ENCODE measurements at places on chromosomes 7 and 10.

DNA sequence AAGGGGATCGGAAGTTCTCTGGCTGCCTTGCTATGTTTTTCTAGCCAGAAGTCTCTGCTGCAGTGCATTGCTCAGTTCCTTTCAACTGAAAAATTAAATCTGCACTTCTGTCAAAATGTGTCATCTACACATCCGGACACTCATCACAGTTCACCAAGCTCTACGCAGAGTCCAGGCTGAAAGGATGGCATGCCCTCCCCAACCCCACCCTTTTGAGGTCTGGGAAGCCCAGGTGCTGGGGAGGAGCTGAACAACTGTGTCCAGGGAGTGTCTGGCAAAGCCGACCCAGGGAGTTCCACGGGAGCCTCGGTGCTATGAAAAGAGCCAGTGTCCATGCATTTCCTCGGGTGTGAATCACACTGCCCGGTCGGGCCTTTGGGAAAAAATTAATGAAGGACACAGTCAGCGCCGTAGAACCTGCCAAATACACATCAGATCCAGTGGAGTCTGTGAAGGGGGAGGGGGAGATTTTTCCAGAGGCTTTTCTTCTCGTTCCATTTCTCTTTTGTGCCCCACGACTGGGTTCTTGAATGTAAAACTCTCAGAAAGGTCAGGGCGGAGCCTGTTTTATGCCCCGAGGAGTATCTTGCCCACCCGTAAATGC, 757 bp upstream of the PALS2 start:
- no peak for DNase-seq

GRCh38 chr10:23338155-23338828, 6.3 kb downstream of the C10orf67 start:
- DNase-seq, result no peak

DNA sequence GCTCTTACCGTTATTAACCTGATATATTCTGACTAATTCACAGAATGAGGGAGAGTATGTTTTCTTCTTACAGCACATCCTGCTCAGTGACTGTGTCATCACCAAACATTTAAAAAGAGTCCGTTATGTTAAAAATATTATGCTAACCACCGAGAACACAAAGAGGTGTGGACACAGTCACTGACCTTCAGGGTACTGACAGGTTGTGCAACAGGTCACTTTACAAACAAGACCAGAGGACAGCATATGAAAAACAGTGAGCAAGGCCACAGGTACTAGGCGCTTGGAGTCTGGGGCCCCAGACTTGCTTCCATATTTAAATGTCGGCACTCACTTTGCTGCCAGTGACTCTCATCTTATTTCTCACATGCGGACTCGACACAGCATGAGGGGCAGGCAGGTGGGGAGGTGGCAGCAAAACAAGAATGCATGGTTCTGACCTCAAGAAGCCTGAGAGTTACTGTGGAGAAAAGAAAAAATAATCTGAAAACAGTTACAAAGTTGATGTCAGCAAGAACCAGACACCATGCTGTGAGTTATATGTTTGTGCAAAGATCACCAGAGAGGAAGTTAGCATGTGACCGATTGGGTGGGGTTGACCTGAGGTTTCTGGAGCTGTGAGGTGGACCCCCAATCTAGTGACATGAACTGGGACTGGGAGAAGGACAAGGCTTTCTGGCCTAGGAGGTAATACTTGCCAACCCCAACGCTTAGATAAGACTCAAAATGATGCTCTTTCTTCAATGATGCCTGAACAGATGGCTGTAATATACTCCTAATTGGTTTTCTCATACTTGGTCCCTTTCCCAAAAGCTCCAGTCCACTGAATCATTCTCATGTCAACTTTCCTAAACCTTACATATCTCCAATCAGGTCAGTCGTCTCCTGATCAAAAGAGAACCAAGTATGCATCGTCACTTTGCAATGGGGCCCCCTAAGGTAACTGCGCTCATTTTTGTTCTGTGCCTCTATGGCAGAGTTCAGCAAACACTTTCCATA, 102.4 kb downstream of the HIPK2 start:
- DNase-seq, result no peak

- no peak for DNase-seq
Measured at GRCh38 chr10:31419394-31420063, 100.5 kb downstream of the ZEB1 start.

DNA sequence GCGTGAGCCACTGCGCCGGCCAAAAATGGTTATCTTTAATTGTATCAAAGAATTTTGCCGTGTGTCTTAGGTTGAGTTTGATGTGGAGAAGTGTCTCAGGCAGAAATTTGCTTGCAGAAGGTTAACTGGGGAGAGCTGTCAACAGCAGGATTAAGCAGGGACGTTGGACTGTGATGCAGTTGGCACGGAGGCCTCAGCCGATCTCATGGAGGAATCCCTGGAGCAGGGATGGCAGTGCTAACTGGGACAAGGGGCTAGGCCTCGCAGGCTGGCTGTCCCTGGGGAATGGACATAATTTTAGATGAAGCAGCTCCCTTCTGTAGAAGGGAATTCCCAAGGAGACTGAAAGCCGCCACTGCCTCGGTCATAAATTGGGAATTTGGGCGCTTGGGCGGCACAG, 12.3 kb upstream of the KIF5B start:
- no peak for DNase-seq

GRCh38 chr7:125099519-125099918, 169.9 kb upstream of the POT1 start:
- DNase-seq, result no peak

GRCh38 chr10:52250510-52250909, 63.6 kb upstream of the DKK1 start:
- DNase-seq, result no peak

DNA sequence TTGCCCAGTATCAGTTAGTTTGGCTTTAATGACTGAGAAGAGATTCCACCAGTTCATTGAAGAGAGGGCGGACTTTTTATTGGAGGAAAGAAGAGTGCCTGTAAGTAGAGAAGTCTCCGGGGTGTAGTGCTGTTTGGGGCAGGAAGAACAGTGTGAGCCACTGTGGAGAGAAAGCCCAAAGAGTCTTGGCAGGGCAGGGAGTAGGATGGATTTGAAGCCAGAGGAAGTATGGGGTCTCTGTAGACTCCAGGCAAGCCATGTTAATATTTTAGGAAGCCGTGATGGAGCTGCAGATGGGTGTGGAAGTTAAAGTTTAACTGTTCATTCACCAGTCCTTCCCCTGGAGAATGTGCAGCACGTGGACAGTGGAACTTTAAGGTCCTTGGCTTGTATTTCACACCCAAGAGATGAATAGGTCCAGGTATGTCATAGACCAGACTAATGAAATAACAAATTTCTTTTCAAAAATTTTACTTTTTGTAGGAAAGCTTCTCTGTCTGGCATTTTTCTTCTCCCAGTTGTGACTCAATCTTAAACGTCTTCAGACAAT, 54.1 kb downstream of the TCF7L2 start:
- DNase-seq, result no peak

GRCh38 chr10:73439055-73439454, 5.7 kb upstream of the MSS51 start:
- DNase-seq, result no peak

DNA sequence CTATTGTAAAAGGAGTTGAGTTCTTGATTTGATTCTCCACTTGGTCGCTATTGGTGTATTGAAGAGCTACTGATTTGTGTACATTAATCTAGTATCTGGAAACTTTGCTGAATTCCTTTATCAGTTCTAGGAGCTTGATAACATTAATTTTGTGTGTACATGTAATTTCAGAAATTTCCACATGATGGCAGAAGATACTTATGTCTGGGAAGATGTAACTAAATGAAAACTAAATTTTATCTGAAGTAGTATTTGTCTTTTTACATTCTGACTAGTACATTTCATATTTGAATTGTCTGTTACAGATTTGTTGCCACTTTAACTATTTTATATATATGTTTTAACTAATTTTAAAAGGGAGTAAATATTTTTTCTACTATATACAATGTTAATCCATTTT, 27.6 kb downstream of the SDHAF3 start:
- no peak for DNase-seq

GRCh38 chr10:67241451-67241850, 315.6 kb downstream of the LRRTM3 start:
- no peak for DNase-seq

DNA sequence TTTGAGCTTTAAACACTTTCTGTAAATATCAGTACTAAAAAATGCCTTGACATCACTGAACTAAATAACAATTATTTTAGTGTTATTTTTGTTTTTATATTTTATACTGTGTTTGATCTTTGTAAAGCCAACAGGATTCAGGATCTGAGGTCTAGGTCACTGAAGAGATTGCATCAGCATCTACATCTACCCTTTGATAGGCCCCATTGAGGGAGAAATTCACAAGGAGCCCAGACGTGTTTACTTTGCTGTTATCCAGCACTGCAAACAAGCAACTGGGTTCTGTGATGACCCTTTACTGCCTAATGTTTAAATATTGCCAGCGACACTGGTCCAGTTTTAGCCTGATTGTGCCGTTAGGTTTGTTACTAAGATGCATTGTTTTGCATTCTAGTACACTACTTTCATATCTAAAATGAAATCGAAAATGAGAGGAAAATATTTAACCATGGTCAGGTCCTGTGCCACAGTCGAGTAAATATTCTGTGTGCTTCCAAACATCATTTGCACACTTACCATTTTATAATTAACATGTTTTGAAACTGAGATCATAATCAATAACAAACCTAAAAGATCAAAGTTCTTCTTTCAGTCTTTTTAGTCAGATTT, 48.7 kb downstream of the SP8 start:
- DNase-seq, result no peak

- no peak for DNase-seq
Measured at GRCh38 chr7:149257146-149257545, 4.8 kb upstream of the ZNF783 start.

- DNase-seq, result no peak
Measured at GRCh38 chr10:77925795-77926565, 575 bp downstream of the DLG5 start.

GRCh38 chr10:76946270-76946669, 691.3 kb downstream of the KCNMA1 start:
- no peak for DNase-seq

- DNase-seq, result no peak
Measured at GRCh38 chr10:70537398-70538194, 59.0 kb downstream of the PALD1 start.

GRCh38 chr10:114825513-114826253, 4.1 kb downstream of the FHIP2A start:
- DNase-seq, result no peak

GRCh38 chr10:124653311-124653710, 90.9 kb downstream of the FAM53B start:
- no peak for DNase-seq

- no peak for DNase-seq
Measured at GRCh38 chr7:3087243-3087755, 43.6 kb upstream of the CARD11 start.

DNA sequence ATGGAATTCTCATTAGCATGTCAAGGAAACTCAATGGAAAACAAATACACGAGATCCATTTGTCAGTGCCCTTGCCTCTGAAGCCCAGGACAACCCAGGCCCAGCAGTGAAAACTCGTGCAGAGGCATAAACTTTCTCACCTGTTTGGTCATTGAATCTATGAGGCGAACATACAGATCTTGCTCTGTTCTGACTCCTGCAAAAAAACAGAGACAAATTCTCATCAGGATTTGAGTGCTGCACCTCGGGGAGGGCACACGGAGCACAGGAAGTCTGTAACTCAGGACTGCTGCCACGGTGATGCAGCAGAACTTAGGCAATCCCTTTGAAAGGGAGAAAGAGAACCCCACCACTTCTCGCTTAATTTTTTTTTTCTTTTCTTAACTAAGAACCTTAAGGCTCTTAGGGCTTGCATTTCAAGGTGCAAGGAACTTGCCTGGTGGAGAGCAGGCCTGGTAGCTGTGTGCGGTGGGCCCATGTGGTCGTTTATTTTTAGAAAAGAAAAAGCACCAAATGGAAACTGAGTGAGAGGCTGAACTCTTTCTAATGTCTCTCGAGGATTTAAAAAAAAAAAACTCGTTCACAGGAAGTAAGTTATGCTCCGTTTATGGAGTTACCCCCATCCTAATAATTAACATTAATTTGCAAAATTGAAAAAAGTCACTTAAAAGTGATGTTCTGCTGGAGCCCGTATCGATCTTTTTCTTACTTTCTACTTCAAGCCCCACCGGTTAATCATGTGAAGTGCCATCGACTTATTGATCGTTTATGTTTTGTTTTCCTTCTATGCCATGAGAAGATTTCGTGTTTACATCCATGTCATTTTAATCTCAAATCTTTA, 1.8 kb downstream of the EBF3 start:
- DNase-seq, result no peak

DNA sequence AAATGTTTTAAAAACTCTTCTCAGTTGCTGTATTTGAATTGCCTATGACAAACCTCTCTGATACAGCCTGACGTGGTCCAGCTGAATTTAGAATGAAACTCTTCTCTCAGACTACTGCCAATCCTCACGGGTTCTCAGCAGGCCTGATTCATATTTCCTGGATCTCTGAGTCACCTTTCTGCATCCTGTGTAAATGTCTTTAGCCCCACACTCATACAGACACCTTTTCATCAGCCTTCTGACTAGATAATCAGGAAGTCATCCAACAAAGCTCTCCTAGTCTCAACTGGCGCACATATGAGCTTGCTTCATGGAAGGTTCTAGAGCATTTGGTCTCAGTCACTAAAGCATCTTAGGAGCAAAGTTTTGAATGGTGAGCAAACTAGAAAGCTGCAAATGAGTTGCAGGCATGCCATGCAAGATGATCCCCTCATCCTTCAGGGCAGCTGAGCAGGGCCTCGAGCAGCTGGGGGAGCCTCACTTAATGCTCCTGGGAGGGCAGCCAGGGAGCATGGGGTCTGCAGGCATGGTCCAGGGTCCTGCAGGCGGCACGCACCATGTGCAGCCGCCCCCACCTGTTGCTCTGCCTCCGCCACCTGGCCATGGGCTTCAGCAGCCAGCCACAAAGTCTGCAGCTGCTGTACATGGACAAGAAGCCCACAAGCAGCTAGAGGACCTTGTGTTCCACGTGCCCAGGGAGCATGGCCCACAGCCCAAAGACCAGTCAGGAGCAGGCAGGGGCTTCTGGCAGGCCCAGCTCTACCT, 182.8 kb downstream of the ARHGAP12 start:
- DNase-seq, result no peak

DNA sequence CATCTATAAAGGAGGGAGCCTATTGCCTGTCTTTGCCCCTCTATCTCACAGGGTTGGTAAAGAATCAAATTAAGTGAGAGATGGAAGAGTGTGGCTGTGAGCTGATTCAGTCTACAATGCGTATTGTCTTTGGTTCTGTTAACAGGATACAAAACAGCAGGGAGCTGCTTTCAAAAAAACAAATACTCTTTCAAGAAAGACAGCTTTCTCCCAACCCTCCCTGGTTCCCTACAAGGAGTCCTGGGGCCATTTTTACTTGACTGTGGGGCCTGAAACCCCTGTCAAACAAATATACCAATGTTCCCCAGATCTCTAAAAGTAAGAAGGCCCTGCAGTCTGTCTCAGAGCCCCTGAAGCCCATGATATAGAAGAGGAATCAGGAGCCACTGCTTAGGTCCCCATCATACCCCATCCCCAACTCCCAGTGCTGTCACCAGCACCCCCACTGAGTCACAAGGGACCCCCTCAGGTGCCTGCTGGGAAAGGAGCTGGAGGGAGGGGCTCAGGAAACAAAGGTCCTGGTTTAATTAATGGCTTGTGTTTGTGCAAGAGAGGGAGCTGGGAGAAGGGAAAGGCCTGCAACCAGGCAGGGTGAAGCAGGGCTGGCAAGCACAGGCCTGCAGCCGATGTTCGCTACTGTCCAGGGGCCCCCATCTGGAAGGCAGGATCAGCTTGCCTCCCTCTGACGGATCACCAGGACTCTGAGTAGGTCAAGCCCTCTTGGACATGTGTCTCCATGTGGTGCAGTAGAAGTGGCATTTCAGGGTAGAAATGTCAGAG, 182.0 kb upstream of the GHITM start:
- DNase-seq, result no peak

Data from cortex of kidney (tissue), 1 donor.